Stimulated activated CD8-positive, alpha-beta memory T cell treated with anti-CD3 and anti-CD28 coated beads, Interleukin-4, amount 100 ng/mL, for 48 hours (primary cell): ENCODE measurements at places on chromosomes 11 and 22.

GRCh38 chr11:128940156-128940555 is 2.5 kb downstream of the TP53AIP1 start:
- DNase-seq = no peak

DNA sequence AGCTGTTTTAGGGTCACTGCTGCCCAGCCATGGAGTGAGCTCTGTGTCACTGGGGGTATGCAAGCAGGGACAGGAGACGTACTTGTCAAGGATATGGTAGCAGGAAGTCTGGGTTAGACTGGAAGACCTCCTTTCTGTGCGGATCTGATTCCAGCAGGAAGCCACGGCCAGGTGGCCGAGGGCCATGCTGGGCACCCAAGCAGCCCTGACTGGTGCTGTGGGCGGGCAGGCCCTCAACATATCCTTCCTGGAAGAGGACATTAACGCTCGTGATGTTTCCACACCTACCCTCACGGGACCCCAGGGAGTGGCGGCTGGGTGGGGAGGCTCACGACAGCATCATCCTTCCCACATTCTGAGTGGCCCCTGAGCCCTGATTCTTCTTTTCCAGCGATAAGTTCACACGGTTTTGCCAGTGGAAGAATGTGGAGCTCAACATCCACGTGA is 8.7 kb upstream of the ANKRD13D start:
- no peak for DNase-seq

- no peak for DNase-seq
Measured at GRCh38 chr11:13924801-13925327, 37.7 kb upstream of the SPON1 start.

DNA sequence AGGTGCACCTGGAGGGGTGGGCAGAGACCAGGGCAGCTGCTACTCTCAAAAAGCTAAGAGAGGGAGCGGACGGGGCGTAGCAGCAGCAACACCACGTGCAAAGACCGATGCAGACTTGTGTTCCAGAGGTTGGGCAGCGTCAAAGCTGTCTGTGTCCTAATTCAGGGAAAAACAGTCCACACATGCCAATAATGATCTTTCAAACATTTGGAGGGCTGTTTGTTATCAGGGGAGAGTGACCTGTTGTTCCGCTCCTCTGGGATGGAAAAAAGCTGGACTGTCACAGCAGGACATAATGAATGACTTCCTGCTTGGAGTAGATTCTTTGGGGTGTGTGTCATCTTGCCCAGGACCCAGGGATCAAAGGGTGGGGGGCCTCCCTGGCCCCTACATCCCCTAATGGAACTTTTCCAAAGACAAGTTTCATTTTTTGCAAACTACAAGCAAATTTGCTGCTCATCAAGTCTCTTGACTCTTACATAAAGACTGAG is 6.2 kb upstream of the FBLN1 start:
- DNase-seq = no peak

GRCh38 chr11:68211546-68211945 is 1.6 kb downstream of the KMT5B start:
- no peak for DNase-seq

DNA sequence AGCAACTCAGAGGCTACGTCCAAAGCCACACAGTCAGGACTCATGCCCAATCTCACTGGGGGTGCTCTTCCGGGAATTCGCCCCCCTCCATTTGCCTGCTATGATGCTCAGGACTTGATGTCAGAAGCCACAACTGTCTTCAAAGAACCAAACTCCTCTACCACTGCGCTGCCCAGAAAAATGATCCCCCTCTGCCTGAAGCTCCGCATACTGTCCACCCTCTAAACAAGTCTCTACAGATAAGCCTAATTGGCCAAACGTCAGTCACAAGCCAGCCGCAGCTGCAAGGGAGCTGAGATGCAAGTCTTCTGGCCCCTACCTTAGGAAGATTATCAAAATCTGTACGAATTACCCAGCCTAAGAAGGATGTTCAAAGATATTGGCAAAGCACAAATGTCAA is 294.6 kb downstream of the BUD13 start:
- no peak for DNase-seq

- no peak for DNase-seq
Measured at GRCh38 chr11:100849009-100849900, 162.2 kb downstream of the ARHGAP42 start.
